ENCODE measurements at places on chromosomes 3 and 15.

- DNase-seq, result no peak
These were observed 143.3 kb upstream of the SLCO3A1 start for GRCh38 chr15:91710080-91710698.

DNA sequence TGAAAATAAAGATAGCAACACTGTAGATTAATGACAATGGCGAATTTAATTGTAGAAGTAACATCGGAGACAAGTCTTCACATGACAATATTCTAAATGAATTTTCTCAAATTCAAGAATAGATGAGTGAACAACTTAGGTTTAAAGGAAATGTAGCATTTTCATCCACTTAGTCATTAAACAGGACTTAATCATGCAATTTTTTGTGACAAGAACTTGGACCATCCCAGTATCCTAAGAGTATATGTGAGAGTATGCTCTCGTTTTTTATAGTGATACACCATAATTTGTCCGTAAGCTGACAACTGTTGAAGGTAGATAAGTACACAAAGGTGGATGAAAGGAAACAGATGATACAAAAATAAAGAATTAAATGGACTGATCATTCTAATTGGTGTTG is 81.5 kb downstream of the DLG1 start:
- DNase-seq, result peak; percentile 36

GRCh38 chr15:50531766-50532165 is 14.7 kb downstream of the USP50 start:
- no peak for DNase-seq

DNA sequence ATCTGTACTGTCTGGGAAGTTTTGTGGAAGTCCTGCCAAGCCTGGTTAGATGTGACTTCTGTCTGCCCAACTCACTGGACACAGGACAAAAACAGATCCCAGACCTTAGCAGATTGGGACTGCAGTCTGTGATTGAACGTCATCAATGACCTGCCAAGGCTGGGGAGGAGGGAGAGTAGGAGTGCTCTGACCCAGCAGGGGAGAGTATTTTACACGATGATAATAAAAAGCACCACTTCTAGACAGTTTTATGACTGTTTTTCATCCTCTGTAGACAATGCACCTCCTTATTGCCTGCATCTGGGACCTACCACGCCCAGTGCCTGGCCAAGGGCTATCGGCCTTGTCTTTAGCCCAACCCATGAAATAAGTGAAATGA is 102.3 kb upstream of the NR2E3 start:
- DNase-seq, result no peak

DNA sequence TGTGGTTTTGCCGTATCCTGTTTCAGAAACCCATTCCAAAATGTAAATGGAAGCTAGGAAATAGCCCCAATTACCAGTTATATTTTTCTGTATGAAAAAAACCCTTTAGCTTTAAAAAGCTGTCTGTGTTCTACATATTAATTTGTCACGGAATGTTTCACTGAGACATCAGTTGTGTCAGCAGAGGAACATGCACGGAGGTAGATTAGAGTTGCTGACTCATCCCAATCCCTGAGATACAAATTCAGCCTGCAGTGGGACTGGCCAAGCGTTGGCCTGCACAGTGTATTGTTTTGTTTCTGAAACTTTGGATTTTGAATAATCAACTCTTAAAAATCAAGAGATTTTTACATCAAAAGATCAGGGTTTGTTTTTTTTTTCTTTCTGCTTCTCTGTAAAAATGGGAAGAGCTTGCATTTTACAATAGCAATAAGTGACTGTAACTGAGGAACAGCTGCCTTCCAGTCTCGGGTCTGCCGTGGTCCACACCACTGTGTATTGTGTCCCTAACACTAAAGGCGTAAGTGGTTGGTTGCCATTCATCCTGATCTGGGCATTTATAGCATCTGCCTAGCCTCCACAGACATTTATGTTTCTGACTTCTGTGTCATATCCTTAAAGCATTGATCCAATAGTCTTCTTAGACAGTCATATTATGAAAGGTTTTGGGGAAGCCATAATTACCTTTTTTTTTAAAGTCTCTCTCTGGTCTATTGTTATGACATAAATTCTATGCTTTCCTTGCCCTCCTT is 218.1 kb downstream of the ADAMTSL3 start:
- peak; percentile 75 for DNase-seq

GRCh38 chr15:91113030-91113429 is 13.0 kb downstream of the SV2B start:
- DNase-seq, result no peak
